Suppressor macrophage treated with lipopolysaccharide for 4 hours (primary cell): ENCODE measurements at places on chromosomes 16 and 17.

DNA sequence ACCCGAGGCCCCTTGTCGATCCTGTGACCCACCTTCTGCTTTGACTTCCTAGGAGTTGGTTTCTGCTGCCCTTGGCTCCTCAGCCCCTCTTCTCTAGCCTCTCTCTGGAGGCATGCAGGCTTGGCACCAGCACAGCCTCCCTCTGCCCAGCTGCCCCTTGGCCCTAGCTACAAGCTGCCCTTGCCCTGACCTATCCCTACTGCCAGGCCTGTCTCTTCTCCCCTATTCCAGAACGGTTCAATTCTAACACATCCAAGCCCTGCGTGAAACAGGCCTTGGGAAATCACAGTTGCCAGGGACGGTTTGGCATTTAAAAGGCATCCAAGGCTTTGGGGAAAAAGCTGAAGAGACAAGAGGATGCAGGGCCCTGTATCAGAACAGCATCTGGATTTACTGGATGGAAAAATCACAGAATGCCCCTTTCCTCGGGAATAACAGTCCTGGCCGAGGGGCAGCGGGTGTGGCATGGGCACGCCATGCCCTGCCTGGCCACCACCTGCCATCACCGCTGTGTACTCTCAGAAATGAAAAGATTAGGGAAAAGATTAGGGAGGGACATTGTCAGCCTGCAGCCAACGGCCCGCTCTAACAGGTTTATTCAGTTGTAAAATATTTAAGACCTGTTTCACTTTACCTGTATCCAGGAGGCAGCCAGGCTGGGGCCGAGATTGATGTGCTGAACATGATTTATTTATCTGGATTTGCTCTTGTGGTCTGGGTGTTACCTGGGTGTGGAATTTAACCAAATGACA is 15.8 kb downstream of the RAI1 start:
- DNase-seq: no peak

- DNase-seq: peak; percentile 33
Observed at GRCh38 chr17:60141111-60142018, 8.4 kb upstream of the CA4 start.

DNA sequence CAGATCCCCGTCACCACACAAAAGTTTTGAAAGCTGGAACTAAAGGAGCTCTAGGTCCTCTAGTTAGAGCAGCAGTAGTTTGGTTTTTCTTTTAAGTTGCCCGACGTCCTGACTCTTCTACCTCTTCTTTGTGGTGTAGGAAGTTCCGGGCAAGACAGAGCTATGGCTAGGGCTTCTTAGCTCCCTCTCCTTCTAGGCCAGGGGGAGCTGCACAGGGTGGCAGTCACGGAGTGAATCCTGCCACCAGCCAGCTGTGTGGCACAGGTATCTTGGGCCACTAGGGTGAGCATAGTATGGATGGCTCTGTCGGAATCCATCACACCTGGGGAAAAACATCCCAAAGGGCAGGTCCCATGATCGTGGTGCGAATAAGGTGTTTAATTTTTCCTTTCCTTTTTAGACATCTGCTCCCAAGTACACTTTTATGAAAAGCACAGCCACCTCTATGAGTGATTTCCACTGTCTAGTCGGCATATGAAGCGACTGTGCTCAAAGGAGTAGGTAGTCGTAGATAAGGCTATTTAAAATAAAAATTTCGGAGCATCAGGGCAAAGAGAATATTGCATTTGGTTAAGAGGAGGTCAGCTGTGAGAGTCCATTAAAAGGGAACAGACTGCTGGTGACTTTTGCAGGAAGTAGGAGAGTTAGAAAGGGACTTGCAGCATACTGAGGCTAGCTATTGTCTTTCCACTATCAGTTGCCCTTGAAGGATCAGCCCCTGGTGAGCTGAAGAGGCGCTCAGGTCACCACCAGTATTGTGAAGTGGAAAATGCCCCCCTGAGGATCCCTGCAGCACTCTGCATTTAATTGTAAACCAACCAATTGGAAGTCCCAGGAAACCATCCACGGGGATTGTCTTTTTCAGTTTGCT is 2.1 kb downstream of the PRKCA start:
- DNase-seq: peak; percentile 22

DNA sequence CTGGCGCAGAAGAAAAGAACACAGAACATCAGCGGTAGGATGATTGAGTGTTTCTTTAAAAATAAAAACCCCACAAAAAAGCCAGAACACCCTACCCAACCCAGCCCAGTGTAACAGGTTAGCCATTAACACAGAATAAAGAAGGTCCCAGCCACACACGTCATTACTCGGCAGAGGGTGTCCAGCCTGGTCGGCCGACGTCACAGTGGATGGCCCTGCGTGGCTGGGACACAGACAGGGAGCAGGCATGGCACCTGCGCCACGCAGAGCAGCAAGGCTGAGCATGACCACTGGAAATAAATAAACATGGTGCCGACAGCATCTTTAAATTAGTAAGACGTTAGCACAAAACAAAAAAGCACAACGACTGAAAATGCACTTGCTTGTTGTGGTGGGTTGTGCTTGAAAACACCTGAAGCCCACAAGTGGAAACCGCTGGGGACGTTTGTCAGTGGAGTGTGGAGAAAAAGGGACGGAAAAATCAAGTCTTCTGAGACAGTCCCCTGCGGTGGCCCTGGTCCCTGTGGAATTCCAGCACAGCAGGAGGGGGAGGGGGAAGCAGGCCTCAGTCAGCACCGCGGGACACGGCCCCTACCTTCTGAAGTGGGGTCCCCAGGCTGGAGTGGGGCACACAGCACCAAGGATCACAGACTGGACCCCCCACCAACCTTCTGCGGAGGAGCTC is 39.2 kb downstream of the SLC7A5 start:
- DNase-seq: no peak

- DNase-seq: no peak
Observed at GRCh38 chr17:79080761-79081290, 6.2 kb downstream of the ENGASE start.

GRCh38 chr17:78129351-78130089 is 965 bp upstream of the TMC6 start:
- DNase-seq: no peak

DNA sequence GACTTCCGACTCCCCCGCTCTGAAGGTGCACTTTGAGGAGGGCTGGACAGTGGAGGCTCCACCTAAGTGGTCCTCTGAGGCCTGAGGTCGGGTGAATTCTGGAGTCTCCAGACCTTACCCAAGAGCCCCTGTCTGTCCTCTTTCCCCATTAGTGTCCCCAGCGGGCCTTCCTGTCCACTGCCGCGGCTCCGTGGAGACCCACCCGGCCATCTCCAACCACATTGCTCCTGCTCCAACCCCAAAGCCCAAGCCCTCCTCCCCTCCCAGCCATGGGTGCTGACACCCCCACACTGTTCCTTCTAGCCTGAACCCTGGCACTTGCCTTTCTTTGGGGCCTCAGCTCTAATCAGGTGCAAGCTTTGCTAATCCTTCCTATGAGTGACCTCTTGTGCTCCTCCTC is 283.1 kb upstream of the TNRC6C start:
- no peak for DNase-seq

GRCh38 chr17:59275618-59276017 is 55.3 kb downstream of the GDPD1 start:
- no peak for DNase-seq

GRCh38 chr17:67401598-67402504 is 24.8 kb downstream of the PITPNC1 start:
- peak; percentile 90 for DNase-seq

DNA sequence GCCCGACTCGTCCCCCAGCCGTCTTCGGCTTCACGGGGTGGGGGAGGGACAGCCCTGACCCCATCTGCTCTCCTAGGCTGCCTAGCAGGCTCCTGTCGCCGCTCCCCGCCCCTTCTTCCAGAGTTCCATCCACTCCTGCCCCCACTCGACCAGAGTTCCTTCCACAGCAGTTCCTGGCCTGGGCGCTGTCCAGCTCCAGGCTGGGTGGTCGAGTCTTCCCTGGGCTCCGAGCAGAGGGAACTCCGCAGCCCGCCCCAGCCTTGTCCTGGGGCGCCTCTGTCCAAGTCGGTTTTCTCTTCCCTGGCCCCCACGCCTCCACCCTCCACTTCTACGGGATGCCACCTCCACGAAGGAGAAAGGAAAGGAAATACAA is 1.4 kb downstream of the PYY start:
- DNase-seq: no peak
